ENCODE measurements at places on chromosomes 12 and 14.

DNA sequence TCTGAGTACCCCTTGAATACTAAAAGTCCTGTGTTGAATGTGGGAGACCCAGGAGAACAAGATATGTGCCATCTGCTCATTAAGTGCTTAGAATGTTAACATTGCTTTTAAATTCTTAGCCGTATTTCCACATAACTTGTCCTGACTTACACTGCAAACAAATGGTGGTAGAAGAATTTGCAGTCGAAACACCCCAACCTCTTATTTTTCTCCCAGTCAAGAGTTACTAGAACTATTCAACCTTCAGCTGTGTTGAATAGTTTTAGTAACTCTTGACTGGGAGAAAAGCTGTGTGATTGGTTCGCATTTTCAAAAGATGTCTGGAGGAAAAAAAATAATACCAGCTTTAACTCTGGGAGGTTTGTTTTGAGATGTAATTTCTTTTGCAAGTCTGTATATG, 7.6 kb upstream of the SPX start:
- no peak for DNase-seq

- DNase-seq: no peak
Observed at GRCh38 chr14:60817113-60817512, 82.6 kb downstream of the MNAT1 start.

- no peak for DNase-seq
Observed at GRCh38 chr12:56437430-56438176, 11.6 kb downstream of the TIMELESS start.

DNA sequence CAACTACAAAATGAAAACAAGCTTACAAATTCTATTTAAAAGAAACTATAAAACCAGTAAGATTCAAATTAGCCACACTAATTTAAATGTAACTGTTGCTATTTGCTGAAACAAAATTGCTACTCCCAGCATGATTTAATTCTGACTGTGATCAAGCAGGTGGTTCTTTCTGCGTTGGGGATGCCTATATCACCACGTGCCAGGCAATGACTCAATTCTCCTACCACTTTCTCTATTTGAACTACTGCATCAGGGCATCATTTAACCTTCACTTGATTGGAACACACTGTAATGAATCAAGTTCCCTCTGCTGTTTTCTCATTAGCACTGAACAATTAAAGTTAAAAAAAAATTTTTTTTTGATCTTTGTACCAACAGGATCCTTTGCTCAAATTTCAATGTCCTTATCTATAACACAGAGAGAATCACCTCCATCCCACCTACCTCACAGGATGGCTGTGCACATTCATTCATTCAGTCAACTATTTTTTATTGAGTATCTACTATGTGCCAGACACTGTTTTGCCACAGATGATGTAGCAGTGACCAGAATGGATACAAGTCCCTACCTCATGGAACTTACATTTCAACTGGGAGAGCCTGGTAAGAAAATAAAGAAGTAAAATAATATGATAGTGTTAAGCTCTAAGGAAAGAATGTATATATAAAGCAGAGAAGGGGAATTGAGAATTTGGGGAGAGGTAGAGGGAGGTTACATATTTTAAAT, 8.0 kb upstream of the ACTN1 start:
- DNase-seq: no peak

DNA sequence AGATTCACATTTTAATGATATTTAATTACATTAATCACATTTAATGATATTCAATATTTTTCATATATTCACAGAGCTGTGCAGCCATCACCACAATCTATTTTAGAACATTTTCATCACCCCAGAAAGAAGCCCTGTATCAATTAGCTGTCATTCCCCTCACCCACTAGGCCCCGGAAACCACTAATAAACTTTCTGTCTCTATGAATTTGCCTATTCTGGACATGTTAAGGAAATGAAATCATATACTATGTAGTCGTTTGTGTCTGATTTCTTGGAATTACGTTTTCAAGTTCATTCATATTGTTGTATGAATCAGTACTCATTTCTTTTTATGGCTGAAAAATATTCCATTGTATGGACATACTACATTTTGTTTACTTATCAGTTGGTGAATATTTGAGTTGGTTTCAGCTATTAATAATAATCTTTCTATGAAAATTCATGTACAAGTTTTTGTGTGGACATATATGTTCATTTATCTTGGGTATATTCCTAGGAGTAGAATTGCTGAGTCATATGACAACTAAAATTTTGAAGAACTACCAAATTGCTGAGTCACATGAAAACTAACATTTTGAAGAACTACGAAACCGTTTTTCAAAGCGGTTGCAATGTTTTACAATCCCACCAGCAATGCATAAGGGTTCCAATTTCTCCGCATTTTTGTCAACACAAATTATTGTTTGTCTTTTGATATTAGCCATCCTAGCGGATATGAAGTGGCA, 11.7 kb upstream of the OTOGL start:
- no peak for DNase-seq

Measured in activated CD8-positive, alpha-beta memory T cell treated with anti-CD3 and anti-CD28 coated beads for 1 hour (primary cell).